ENCODE measurements at places on chromosomes 1 and 21.

GRCh38 chr1:32627596-32628162 lies 22.7 kb downstream of the ZBTB8OS start:
- no peak for DNase-seq

GRCh38 chr1:23039308-23039826 lies 20.1 kb downstream of the KDM1A start:
- DNase-seq: no peak

- DNase-seq: peak; percentile 47
Measured at GRCh38 chr1:165403835-165404482, 41.0 kb downstream of the RXRG start.

- no peak for DNase-seq
Measured at GRCh38 chr1:214665606-214666110, 62.7 kb downstream of the CENPF start.

DNA sequence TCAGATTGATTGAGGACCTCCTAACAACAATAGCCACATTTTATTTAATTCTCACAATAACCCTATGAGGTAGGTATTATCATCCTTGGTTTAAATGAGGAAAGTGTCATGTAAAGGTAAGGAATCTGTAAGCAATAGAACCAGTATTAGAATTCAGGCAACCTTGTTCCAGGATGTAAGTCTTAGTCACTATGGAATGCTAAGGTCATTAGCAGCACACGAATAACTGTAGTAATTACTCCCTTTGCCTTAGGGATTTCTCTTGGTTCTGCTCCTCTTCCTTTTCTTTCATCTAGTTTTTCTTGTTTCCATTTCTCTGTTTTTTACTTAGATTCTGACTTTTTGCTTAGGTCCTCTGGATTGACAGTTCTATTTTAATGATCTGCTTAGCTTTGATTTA lies 23.1 kb upstream of the ATP6V1G3 start:
- no peak for DNase-seq

DNA sequence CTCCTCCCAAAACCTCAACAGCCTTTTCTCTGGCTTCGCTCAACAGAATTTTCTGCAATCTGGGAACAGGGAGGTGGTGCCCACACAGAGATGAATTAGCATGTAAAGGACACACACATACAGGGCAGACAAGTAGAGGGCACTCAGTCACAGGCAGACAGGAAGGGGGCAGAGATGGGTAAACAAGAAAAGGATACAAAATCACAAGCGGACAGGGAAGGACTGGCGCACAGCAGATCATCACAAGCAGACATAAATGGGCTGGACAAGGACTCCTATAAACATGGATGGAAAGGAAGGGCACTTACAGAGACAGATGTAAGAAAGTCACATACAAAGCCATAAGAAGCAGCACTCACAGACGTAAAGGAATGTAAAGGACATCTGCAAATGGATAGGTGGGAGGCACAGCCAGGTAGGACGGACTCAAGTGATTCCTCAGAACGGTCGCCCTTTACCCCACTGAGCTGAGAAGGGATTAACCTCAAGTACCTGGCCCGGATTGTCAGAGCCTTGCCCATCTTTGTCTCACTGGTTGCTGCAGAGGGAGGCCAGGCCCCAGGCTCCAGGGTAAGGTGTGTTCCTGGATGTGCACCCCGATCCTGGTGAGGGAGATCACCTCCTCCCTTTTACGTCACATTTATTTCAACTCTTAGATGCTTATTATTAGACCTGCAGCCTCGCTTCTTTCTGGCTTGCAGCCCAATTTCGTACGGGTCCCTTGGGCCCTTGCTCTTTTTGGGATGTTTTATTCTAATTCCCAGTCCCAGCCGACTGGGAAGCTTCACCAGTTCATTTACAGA lies 836 bp upstream of the PRCC start:
- no peak for DNase-seq

DNA sequence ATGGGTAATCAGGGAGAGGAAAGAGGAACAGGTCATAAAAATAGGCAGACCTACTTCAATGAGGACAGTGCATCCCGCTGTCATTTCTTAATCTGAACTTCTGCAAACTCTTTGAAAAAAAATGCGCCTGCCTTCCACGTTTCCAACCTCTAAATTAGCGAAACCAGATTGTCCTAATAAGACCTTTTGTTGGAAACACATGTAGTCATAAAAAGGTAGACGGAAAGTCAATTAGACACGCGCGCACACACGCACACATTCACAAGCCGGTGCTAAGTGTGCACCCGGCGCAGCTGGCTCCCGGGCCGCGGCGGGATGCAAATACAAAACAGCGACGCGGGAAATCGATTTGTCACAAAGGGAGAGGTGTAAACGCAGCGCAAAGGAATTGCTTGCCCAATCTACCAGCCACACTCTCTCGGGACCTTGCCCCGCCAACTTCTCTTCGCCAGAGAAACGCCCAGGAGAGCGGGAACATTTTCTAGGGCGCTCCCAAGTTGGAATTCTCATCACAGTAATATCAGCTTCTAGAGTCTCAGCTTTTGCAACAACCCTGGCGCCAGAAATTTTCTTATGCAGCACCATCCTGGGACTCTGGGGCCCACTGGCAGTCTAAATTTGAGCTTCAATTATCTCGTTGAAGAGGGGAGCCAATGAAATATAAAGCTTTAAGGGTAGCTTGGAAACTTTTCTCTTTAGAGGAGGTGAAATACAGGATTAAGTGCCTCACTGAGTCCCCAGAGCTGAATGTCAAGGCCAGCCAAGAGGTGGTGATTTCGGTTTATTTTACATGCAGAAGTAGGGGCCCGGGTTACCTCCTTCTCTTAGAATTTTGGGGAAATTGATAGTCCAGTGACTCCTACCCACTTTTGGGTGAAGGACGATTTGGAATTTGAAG lies 4.5 kb downstream of the PRRX1 start:
- no peak for DNase-seq

DNA sequence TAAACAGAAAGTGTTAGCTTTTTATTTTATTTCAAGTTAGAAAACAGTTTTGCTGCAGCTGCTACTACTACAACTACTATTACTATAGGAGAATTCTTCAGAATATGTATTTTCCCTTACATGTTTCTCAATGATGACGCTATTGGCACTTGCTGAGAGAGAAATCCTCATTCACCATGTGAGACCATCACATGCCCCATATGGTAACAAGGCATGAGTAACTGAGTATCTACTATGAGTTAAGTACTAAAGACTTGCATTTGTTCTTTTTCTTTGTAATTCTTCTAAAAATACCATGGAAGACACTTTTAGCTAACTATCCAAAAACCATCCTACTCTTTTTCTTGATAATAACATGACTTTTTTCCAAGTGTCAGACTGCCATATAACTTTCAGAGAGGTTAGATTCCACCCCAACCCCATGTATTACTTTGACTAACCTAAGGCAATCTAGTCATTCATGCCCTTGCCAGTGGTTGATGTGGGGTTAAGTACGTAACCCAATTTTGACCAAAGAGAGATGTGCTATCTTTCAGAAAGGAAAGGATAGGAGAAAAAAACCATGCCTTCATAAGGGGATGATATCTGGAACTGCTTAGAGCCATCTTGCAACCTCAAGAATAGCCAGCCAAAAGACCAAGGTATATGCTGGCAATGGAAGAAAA lies 42.9 kb downstream of the COP1 start:
- no peak for DNase-seq

DNA sequence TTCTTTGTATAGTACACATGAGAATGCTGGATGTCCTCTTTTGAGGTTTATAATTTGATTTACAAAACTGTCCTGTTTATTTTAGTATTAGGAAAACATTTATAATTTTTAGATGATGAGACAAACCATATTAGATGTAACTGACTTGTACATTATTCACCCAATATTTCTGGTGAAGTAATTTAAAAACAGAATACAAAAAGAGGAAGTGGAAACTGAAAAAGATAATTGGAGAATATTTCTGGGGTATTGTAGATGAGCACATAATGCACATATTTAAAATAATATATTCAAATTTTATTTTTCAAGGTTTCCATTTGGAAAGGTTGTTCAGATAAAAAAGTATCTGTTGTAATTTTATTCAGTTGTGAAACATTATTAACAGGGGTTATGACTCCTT lies 40.7 kb downstream of the XPR1 start:
- no peak for DNase-seq

DNA sequence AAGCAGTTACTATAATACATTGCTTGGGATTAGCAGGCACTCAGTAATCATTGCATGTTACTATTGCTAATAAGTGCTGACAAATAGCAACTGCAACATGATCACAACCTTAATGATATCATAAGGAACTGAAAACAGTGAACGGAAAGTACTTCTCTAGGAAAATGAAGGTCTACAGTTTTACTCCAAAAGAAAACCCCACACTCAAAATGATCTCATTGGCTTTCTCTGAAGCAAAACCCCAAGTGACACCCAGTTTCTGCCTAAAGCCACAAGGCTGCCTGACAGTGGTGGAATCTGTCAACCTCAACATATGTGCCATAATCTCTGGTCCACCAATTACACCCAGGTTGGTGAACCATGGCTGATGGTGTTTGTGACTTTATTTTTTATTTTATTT lies 137.6 kb downstream of the PTGER3 start:
- DNase-seq: no peak

DNA sequence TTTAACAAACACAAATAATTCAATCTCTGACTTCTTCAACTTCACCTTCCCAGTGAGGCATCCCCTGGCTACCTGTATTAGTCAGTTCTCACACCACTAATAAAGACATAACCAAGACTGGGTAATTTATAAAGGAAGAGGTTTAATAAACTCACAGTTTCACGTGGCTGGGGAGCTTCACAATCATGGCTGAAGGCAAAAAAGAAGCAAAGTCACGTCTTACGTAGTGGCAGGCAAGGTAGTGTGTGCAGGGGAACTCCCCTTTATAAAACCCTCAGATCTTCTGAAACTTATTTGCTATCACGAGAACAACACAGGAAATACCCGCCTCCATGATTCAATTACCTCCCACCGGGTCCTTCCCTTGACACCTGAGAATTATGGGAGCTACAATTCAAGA lies 478.5 kb downstream of the ADGRL2 start:
- no peak for DNase-seq

GRCh38 chr1:114723457-114723856 lies 6.9 kb upstream of the NRAS start:
- no peak for DNase-seq

DNA sequence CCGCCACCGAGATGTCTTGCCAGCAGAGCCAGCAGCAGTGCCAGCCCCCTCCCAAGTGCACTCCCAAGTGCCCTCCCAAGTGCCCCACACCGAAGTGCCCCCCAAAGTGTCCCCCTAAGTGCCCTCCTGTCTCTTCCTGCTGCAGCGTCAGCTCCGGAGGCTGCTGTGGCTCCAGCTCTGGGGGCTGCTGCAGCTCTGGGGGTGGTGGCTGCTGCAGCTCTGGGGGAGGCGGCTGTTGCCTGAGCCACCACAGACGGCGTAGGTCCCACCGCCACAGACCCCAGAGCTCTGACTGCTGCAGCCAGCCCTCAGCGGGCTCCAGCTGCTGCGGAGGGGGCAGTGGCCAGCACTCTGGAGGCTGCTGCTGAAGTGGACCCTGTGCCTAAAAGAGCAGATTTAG lies 1.4 kb downstream of the LCE1F start:
- DNase-seq: no peak

GRCh38 chr1:94154989-94155388 lies 34.0 kb upstream of the ABCA4 start:
- DNase-seq: no peak

DNA sequence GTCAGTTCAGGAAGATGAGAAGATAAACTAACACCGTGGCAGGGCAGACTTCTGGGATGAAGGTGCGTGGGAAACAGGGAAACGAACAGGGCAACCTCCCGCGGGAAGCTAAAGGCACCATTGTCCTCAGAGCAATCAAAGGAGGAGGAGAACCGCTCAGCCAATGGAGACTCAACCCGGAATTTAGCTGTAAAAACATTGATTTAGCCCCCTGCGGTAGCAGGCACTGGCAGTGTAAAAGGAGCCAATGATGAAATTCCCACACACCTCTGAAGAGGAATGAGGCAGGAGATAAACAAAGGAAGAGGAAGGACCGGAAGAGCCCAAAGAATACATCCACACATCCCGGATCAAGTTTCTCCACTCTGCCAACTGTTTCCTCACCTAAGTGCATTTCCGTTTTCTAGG lies 19.5 kb downstream of the HLCS start:
- peak; percentile 65 for DNase-seq

- DNase-seq: peak; percentile 63
Measured at GRCh38 chr1:50873458-50874187, 86.4 kb downstream of the FAF1 start.

DNA sequence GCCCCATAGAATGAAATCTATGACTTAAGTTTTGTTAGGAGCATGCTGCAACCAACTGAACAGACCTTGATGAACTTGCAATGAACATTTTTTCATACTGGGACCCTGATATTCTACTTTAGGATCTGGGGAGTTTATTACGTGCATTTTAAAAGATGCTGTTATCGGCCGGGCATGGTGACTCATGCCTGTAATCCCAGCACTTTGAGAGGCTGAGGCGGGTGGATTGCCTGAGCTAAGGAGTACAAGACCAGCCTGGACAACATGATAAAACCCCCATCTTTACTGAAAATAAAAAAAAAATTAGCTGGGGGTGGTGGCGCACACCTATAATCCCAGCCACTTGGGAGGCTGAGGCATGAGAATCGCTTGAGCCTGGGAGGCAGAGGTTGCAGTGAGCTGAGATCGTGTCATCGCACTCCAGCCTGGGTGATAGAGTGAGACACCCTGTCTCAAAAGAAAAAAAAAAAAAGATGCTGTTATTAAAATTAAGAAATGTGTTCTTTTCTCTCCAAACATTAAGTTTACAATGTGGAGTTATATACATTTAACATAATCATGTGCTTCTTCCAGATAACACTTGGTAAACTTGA lies 7.1 kb downstream of the MPZL1 start:
- DNase-seq: no peak

DNA sequence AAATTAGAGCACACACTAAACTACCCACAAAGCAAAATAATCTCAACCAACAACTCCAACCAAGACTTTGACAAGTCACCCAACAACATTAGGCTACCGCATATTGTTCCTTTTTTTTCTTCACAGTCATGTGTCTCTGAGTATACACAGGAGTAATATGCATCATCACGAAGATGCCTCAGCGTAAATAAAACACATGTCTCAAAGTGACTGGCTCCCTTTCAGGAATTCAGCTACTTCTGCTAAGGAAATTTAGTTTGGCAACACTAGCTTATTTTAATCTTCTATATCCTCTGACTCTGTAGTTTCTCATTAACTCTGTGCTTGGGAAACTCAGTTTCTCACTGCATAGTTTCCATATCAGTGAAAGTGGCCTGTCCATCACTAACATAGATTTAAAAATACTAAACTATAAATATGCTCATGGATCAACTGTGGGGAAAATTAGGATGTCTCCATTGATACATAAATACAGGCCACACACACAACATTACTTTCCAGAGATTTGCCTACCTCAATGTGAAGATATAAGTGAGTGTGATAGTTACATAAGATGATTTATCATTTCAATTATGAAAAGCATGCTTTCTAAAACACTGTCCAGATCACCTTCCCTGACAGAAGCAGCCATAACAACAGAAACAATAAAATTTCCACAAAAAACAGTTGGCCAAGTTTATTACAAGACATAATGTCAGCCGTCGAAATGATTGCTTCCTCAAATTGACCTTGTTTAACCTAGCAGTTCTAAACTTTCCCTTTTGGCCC lies 113.2 kb downstream of the PTGER3 start:
- no peak for DNase-seq

GRCh38 chr1:64687725-64688327 lies 57.0 kb upstream of the RAVER2 start:
- DNase-seq: no peak

Measured in endothelial cell (in vitro differentiated cells).